ENCODE measurements at places on chromosomes 13 and 19. TPM values are rescaled to one million over a fixed set of nuclear protein-coding genes. Genes with fewer than 3 reads are reported as not detected.

- peak; percentile 52 for DNase-seq
These were observed 39.8 kb upstream of the MCF2L start for GRCh38 chr13:112928972-112929782.

- no peak for DNase-seq
These were observed 144.6 kb upstream of the UBL3 start for GRCh38 chr13:29994911-29995595.

DNA sequence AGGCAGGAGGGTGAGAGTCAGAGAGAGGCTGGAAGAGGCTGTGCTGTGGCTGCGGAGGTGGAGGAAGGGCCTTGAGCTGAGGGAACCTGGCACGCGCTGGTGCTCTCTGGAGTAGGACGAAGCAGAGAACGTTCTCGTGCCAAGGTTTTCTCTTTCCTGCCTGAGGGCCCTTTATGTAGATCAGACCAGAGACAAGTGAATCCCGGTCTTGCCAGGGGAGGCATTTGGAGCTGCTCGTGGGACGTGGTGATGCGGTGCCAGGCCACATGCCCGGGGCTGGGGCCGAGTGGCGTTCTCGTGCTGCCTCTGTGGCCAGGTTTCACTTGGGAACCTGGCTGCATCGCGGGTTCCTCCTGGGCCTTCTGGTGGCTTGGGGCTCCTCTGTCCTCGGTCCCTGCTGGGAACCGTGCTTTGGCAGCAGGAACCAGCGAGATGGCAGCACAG lies 54.2 kb downstream of the KDM4B start:
- DNase-seq: peak; percentile 39

DNA sequence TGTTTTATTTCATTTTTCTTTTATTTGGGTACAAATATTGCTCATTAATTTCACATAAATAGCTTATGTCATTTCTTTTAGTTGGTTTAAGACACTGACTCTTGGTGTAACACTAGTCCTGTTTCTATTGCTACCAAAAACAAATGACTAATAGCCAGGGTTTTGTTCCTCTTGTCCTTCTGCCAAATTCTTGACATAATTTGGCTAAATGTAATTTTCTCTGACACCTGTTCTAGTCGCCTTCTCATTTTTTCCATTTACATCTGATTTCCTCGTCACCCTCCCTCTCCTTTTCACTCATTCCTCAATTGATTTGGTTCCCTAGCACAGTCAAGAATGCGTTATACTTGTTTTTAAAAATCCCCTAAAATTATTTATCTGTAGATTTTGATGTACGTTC lies 1718.7 kb downstream of the EFNB2 start:
- DNase-seq: no peak

GRCh38 chr13:43301346-43301969 lies 278.1 kb downstream of the DNAJC15 start:
- DNase-seq: peak; percentile 31

- no peak for DNase-seq
These were observed 549.6 kb upstream of the SLC10A2 start for GRCh38 chr13:103615771-103616170.

- DNase-seq: no peak
These were observed 237.0 kb downstream of the TUBA3C start for GRCh38 chr13:18944501-18945068.

DNA sequence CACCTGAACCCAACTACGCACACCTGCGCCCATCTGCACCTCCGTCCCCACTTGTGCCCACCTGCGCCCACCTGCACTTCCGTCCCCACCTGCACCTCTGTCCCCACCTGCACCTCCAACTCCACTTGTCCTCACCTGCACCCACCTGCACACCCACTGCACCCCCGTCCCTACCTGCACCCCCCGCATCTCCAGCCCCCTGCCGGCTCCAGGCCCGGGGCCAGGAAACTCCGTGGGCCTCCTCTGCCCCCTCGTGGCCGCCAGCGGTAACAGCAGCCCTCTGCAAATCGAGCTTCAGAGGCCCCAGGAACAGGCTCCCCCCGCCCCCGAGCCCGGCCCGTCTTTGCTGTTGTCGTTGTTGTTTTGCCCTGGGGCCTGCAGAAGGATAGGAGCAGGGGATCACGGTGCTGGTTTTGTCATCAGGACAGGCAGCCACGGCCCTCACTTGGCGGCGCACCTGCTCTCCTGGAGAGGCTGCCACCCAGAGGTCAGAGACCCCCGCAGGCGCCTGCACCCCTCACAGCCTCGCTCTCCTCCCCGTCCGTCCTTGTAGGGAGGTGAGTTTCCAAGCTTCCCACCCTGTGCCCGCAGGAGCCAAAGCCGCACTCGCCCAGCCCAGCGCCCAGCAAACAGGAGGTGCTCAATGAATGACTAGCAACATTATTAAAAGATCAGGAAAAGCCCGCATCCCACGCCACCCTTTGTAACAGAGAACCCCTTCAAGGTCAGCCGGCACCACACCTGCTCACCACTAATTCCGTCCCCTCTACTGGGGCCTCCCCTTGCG lies 65.4 kb downstream of the GNG7 start:
- DNase-seq: peak; percentile 37

DNA sequence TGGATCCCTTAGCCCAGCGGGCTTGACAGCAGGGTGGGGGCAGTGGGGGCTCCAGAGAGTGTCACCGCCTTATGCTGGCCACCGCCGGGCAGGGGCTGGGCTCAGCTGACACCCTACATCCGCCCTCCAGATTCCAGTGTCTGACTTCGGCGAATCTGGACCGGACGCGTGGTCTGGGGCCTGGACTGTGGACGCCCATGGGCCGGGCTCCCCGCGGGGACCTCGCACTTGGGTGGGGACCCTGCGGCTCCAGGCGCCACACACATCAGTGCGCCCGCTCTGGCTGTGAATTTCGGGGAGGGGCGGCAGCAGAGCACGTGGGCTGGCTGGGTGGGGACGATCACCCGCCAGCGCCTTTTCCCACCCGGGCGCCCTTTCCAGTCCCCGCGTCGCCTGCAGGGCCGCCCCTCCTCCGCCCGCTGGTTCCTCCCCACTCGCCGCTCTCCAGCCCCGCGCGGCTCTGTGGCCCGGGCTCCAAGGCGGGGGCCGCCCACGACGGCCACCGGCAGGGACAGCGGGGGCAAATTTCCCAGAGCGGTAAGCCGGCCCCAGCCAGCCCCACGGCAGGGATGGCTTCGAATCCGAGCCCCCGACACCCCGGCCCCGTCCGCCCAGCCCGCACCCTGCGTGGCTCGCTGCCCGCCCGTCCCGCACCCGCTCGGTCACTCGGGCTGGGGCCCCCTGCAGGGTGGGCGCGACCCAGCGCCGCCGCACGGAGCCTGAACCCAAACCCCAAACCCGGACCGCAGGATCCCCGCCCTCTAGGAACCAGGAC lies 23.3 kb upstream of the ZNF99 start:
- DNase-seq: no peak

DNA sequence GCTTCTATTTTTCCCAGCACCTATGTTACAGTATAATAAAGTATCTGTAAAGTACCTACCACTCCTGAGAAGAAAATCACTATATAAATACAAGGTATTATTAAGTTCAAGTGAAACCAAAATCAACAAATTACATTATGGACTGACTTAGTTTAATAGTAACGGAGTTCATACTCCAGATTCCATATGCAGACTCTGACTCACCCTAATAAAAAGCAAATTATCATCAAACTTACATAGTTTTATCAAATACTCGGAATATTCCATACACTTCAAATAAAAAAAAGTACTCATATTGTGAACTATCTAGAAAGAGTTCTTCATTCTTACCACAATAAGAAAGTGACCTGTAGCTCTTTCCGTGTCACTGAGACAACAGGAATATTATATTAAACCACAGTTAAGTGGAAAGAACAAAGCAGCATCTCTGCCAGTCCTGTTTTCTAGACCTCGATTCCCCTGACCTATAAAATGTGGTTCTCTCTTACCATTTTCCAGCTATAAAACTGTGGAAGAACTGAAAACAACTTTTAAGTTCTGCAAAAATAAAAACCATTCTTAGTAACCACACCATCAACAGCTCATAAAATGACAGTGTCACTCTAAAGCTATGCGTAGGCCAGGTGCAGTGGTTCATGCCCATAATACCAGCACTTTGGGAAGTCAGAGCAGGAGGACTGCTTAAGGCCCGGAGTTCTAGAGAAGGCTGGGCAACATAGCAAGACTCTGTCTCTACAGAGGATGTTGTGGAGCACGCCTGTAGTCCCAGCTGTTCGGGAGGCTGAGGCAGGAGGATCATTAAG lies 42.6 kb downstream of the USP12 start:
- no peak for DNase-seq

GRCh38 chr13:43797869-43798268 lies 11.1 kb upstream of the ENOX1 start:
- DNase-seq: peak; percentile 68

- DNase-seq: no peak
These were observed 50.4 kb downstream of the RASA3 start for GRCh38 chr13:114081761-114082681.

- DNase-seq: no peak
These were observed 1732.9 kb upstream of the SLC10A2 start for GRCh38 chr13:104799152-104799551.

DNA sequence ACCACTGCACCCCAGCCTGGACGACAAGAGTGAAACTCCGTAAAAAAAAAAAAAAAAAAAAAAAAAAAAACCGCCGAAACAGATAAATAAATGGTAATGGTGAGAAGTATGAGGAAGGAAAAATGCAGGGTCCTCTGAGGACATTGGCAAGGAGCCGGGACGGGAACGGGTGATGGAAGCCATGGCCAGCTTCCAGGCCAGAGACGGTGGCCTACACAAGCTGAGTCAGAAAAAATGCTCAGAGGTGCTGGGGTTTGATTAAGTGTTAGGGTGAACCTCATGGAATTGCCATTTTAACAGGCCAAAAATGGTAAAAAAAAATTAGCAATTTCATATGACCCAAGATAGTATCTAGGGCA lies 866 bp upstream of the ZSWIM4 start:
- DNase-seq: peak; percentile 94

- no peak for DNase-seq
These were observed 19.1 kb downstream of the CEBPG start for GRCh38 chr19:33392341-33393285.

DNA sequence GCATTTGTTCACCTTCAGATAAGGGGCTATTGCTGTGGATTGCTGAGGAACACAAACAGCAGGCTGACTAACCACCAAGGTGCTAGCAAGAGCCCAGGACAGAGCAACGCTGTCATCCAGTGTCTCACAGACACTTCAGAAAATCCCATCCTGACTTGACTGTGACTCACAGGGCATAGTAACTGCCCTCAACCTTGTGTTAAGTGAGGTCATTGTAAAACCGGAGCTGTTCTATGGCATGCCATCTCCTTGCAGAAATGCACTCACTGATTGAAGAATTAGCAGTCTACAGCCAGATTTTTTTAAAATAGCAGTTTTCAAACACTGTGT lies 51.1 kb downstream of the TNFRSF19 start:
- DNase-seq: peak; percentile 42

- DNase-seq: peak; percentile 86
These were observed 5.0 kb downstream of the PPP1R37 start for GRCh38 chr19:45097776-45098520.

DNA sequence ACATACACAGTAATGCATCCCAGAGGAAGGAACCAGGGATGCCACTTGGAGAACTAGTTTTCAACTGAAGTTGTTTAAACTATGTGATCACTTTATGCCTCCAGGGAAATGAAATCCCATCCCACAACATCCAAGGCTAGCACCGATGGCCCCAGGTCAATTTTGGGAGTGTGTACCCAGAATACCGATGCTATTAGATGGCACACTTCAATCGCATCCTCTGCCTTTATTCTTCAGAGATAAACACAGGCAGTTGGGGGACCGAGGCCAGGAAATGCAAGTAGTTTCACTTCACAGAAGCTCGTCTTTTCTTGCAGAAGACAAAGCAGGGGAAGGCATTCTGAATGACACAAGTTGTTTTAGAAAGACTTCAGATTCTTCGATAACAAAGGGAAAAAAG lies 13.8 kb downstream of the STK24 start:
- DNase-seq: no peak

DNA sequence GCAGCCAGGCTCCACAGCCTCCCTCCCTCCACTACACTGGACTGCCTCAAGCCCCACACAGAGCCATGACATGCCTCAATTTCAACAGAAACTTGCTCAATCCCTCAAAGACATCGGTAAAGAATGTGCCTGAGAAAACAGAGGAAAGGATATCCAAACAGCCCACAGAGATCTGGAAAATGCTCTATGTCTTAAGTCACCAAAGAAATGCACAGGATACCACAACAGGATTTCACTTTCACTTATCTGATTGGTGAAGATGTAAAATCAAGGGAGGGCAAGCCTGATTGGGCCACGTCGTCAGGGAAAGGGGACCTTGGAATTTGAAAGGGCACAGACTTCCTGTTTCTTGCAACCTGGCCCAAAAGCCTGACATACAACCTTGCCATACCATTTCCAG lies 14.2 kb downstream of the CACNA1A start:
- DNase-seq: peak; percentile 92

DNA sequence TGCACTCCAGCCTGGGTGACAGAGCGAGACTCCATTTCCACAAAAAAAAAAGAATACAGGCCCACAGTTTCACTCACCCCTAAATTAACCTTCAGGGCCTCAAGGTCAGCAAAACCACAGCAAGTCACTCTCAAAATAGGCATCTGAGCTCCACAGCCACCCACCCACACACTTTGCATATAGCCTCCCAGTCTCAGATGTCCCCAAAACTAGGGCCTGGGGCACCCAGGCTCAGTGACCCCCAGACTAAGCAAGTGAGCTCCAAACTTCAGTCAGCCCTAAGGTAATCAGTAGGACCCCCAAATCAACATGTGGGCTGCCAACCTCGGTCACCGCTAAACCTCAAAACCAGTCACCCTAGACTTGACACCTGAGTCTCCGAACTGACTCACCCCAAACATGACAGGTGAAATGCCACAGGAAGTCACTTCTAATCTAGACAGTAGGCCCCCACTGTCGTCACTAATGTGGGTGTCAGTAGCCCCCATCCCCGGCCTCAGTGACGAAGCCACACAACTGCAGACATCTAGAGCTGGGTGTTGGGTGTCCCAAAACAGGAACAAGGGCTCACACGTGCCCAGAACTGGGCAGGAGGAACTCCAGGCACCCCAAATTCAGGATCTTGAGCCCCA lies 13.9 kb downstream of the RABAC1 start:
- DNase-seq: no peak

The TEX101 gene
- total RNA-seq: not detected

The ZNF823 gene
- total RNA-seq: 2.6 TPM

The SCN1B gene
- 12.1 TPM for total RNA-seq

The PCID2 gene
- total RNA-seq: 55.0 TPM

The ZNF85 gene
- 11.4 TPM for total RNA-seq

The OBI1 gene
- 28.3 TPM for total RNA-seq

The CEACAM1 gene
- total RNA-seq: not detected

The EFNA2 gene
- not detected for total RNA-seq

The IGFL4 gene
- 0.74 TPM for total RNA-seq

The CACNA1A gene
- total RNA-seq: 42.8 TPM

The NLRP9 gene
- not detected for total RNA-seq

The JAK3 gene
- 2.7 TPM for total RNA-seq

The MBD3L3 gene
- not detected for total RNA-seq

The ZNF57 gene
- total RNA-seq: 3.4 TPM
